ENCODE measurements at places on chromosomes 1 and 21. TPM values are rescaled to one million over a fixed set of nuclear protein-coding genes. Genes with fewer than 3 reads are reported as not detected.

- DNase-seq = no peak
Measured at GRCh38 chr1:89098857-89099256, 27.1 kb downstream of the GBP2 start.

USH2A gene
- 2.3 TPM for total RNA-seq

NR1I3 gene
- not detected for total RNA-seq

GRCh38 chr1:244654108-244655038 lies 1.4 kb downstream of the DESI2 start:
- no peak for DNase-seq

PGBD5 gene
- total RNA-seq = 16.1 TPM

OR2M5 gene
- total RNA-seq = not detected

GRCh38 chr1:94768036-94768435 lies 52.1 kb upstream of the SLC44A3 start:
- no peak for DNase-seq

DNA sequence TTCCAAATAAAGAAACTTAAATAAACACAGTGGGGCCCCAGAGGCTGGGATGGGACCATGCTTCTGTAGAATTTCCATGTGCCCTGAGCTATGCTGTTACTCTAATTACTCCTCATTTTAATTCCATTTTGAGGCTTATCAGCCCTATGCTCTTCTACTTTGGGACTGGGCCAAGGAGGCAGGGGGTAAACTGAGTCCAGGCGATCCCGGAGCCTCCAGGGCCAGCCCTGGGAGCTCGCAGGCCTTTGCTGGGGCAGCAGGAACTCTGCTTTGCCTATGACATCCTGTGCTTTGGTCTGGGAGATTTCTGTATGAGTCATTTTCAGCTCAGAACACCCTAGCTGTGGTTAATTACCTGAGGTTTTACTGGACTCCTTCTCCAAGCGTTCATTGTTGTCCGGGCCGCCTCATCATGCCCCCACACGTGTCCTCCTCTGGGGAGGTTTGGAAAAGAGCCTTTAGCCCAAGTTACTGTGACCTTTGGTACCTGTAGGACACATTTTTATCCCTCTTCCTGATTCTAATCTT lies 95.7 kb downstream of the RHOU start:
- DNase-seq = no peak

GFI1 gene
- total RNA-seq = 0.30 TPM

DNA sequence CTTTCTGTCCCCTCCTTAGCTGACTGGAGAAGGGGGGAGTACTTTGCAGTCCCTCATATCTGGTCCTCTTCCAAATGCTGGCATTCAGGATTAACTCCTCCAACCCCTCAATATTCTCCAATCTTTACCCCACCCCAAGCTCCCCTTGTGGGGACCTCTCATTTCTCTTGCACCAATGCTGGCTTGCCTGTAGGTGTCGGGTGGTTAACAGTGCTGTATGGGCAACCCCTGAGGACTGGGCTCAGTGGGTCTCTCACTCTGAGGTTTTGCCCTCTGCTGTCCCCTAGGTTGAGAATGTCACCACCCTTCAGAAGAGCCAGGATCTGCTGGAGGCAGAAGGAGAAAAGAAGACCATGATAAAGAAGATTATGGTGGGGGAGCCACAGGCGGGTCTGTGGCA lies 27.0 kb downstream of the MROH7 start:
- no peak for DNase-seq

DNA sequence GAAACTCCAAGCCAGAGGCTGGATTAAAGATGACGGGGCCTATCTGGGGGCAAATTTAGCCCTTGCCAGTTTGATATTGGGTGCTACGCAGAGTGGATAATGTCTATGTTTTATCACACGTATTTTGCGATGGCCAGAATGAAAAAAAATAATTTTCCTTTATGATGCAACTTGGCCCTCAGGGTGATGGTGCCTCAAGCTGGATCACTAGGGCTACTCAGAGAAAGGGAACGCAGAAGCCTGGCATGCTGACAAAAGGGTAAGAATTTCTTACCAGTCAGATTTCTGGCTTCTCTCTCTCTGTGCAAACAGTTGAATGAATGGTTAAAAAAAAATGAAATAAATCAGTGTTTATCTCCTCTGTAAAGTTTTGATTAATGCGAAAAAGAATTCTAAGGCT lies 32.6 kb upstream of the NEK2 start:
- DNase-seq = no peak

GRCh38 chr1:9927259-9927658 lies 15.9 kb downstream of the LZIC start:
- DNase-seq = no peak

GRCh38 chr1:177802304-177802703 lies 167.6 kb downstream of the SEC16B start:
- DNase-seq = no peak

GRCh38 chr1:51916587-51917405 lies 38.3 kb upstream of the NRDC start:
- DNase-seq = no peak

All from left ventricle myocardium superior (tissue), 1 donor.